ENCODE measurements at places on chromosomes 4 and X.

GRCh38 chr4:167955006-167955405 lies 137.3 kb upstream of the ANXA10 start:
- no peak for DNase-seq

DNA sequence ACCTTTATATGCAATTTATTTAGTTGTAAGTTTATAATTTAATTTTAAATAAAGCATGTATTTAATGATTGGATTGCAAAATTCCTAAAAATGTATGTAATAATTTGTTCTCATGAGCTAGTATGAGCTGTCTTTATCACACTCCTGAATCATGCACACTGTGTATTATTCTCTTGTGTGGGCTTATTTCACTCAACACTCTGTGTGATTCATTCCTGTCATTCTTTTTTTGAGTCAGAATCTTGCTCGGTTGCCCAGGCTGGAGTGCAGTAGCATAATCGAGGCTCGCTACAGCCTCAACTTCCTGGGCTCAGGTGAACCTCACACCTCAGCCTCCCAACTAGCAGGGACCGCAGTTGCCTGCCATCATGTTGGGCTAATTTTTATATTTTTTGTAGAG lies 123.1 kb upstream of the SLC34A2 start:
- no peak for DNase-seq

GRCh38 chr4:141727420-141727819 lies 91.0 kb downstream of the IL15 start:
- DNase-seq: no peak

DNA sequence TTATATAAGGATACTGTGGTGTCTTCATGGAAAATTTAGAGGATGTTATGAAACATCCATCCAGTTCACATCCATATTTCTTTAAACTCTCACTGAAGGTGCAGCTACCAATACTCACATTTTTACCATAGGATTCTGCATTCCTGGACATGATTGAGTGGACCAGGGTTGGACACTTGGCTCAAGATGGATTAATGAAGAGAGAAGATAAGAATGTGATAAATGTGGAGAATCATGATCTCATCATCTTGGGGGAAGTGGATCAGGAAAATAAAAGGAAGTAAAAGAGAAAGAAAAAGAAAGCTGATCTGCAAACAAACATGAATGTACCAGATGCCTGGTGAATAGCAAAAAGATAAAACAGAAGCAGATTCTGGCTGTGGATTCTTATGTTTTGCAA lies 175.4 kb downstream of the NPFFR2 start:
- no peak for DNase-seq

DNA sequence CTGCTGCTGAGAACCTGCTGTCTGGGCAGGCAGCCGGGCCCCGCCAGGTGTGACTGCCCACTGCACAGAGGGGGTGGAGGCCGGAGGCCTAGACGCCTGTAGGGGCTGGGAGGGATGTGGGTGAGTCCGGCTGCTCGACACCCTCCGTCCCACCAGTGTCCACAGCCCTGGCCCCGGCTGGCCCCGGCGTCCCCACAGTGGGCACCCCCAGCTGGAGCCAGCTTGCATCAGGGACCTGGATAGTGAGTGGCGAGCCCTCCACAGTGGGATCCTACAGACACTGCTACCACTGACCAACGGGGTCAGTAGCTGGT lies 34.7 kb upstream of the SPON2 start:
- no peak for DNase-seq

GRCh38 chr4:159296061-159296460 lies 193.2 kb downstream of the RAPGEF2 start:
- DNase-seq: no peak

DNA sequence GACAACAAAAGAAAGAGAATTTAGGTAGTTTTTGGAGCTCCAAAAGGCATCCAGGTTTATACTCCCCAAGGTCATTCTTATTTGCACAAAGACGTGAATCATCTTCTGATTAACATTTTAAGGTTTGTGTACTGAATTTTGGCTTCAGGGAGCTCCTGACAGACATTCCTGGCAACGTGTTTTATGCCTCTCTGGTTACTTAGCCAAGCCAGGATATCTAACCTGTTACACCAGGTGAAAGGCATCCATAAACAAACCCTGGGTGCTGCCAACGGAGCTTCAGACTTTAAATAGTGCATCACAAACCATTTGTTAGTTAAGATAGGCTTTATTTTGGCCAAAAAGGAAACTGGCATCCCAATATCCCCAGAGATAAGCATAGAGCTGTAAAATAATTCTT lies 997.3 kb downstream of the ARAP2 start:
- DNase-seq: no peak

DNA sequence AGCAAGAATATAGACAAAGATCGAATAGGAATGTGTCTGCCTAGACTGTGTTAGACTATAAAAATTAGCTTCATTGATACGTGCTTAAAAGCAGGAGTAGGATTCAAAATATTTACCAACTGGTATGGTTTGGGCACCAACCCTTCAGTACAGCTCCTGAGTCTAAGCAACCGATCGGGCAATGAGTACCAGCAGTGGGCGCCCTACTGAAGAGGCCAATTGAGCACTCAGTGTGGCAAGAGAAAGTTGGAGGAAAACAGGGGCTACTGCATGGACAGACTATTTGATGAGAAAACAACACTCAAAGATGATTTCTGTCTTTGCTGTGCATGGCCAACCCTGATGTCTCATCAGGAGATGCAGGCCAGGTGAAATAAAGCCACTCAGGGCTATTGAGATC lies 176.0 kb upstream of the NWD2 start:
- no peak for DNase-seq

DNA sequence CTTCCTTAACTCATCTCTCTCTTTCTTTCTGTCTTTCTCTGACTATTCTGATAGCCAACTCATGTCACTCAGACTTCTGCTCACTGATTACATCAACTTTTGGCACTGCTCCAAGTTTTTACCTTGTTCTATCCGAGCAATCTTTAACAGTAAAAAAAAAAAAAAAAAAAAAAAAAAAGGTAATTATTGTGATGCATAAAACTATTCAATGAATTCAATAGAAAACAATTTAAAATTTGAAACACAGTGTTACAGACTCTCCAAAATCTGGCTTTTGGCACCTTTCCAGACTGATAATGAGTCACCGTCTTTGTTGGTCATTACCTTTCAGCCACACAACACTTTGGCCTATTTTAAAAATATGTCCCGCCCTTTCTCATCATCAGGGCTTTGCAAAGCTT lies 229.5 kb downstream of the GALNTL6 start:
- DNase-seq: no peak

GRCh38 chrX:146934256-146934655 lies 119.7 kb upstream of the CXorf51A start:
- no peak for DNase-seq

GRCh38 chr4:102761906-102762305 lies 1.1 kb upstream of the MANBA start:
- no peak for DNase-seq

DNA sequence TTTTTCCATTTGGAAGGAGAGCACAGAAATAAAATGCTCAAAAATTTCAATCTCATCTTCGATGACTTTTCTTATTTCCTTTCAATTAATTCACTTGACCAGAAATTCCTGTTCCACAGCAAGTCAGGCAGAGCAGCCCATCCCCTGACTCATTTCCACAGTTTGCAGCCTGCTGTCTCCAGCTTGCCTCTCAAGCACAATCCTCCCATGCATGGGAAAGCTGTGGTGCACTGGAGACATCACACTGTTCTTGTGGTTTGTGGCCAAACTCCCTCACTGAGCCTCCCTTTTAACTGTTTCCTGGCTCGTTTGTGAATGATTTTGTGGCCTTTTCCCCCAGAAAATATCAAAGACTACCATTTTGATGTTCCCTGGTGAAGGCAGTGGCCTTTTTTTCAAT lies 114.0 kb upstream of the ENPEP start:
- no peak for DNase-seq

GRCh38 chr4:1550122-1551070 lies 133.7 kb downstream of the FAM53A start:
- no peak for DNase-seq

GRCh38 chr4:156915221-156915620 lies 56.4 kb downstream of the PDGFC start:
- DNase-seq: no peak

DNA sequence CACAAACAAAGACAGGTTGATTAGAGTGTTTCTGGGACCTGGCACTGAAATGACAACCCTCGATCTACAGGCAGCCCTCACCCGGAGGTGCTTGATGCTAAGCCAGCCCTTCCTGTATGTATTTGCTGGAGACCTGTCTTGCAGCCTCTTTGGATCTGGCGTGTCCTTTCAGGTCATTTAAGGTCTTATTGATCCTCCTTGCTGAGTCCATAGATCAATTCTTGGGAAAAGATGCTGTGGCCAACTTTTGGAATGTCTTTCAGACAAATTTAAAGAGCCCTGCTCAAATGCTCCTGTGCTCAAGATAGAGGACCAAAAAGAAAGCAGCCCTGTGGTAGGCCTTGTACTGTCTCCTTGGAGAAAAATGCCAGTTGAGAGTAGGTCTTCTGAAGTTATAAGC lies 6.8 kb upstream of the SETD7 start:
- no peak for DNase-seq

DNA sequence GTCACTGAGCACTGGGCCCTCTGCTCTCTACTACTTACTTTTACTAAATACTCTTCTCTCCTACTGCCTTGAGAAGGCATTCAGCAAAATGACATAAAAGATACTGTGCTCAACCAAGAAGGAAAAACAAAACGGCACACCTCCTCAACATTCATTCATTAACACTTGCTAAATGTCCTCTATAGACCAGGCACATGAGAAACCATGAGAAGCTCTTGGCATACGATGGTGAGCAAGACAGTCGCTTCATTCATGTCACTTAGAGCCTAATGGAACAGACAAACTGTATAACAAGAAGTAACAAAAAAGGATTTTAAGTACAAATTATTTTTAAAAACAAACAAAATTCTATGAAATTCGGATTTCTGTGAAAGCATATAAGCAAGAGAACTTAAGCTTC lies 38.7 kb downstream of the COL25A1 start:
- DNase-seq: no peak

GRCh38 chr4:88177983-88178625 lies 19.7 kb upstream of the ABCG2 start:
- DNase-seq: no peak

GRCh38 chrX:10648614-10649013 lies 28.2 kb upstream of the MID1 start:
- no peak for DNase-seq

GRCh38 chr4:7392438-7393421 lies 42.0 kb downstream of the PSAPL1 start:
- no peak for DNase-seq

DNA sequence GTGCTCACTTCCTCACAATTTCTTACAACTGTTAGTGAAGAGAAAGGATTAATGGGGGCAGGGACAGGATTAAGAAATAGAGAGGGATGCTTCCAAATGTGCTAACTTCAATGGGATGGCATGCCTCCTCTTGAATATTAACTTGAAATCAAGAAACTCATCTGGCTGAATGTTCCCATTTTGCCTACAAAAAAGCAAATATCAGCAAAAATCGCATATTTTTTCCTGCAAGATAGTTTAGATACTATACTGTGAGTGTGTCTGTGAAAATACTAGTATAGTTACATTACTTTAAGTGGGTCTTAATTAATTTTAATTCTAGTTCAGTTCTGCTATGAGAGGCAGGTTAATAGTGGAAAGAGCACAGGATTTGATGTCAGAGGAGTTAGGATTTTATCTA lies 4.9 kb downstream of the PAICS start:
- DNase-seq: no peak

DNA sequence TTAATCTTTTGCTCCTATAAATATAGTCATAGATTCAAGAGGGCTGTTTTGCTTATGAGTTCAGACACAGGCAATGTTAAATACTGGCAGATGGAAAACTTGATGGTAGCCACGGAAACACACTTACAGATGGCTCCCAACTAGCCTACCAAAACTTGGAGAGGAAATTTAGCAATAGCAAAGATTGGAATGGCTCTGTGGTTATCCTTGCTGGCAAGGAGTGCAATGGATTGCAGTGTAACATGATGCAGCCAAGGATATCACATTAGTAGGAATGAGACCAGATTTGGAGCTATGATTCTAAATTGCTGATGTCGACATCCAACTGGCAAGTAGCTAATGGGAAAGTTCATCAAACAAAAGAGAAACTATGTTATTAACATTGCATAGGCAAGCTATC lies 791.0 kb upstream of the DIAPH2 start:
- no peak for DNase-seq

Data from activated naive CD8-positive, alpha-beta T cell treated with anti-CD3 and anti-CD28 coated beads, Interleukin-2, amount 50 U/mL, for 16 hours (primary cell).